IMR-90 (cell line): ENCODE measurements at places on chromosomes 3 and 15. TPM values are rescaled to one million over a fixed set of nuclear protein-coding genes. Genes with fewer than 3 reads are reported as not detected.
A peak's percentile ranks its signal among the peaks of the same experiment; 100 is the strongest.

GRCh38 chr3:152556731-152557254 is 278.1 kb upstream of the P2RY1 start:
- peak; percentile 36 for DNase-seq

Gene FAM107A
- not detected in 2 replicates for total RNA-seq

DNA sequence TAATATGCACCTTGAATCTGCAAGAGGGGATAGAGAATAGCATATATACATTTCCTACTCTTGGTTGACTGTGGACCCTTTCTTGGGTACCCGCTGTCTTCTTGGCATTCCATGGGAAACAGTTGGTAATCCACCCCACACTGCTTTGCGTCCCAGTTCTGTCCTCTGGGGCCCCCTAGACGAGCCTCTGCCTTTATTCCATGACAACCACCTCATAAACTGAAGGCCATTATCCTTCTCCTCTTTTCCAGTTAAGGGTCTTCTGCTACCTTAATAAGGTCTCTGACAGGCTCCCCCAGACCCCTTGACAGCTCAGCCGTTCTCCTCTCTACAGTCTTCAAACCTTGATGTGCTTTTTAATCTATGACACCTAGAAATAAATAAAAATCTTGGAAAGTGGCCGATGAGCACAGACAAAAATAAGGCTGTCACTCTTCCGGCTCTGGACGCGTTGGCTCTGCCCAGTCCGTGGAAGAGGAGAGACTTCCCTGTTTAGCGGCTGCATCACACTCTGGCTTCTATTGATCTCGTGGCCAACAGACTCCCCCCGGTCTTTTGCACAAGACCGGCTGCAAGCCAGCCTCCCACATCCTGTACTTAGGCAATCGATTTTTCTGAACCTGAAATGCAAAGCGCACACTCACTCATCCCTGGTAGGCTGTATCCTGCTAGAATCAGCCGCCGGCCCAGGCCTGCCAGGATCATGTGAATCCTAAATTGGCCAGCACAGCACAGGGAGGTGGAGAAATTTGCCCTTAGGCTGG is 251.0 kb upstream of the TLE3 start:
- no peak for DNase-seq

Gene SNAP23
- total RNA-seq = 36.0 and 72.5 TPM in 2 replicates

- DNase-seq = no peak
Measured at GRCh38 chr3:126742057-126742456, 38.0 kb downstream of the CHCHD6 start.

Gene LRRC3B
- total RNA-seq = not detected in 2 replicates

DNA sequence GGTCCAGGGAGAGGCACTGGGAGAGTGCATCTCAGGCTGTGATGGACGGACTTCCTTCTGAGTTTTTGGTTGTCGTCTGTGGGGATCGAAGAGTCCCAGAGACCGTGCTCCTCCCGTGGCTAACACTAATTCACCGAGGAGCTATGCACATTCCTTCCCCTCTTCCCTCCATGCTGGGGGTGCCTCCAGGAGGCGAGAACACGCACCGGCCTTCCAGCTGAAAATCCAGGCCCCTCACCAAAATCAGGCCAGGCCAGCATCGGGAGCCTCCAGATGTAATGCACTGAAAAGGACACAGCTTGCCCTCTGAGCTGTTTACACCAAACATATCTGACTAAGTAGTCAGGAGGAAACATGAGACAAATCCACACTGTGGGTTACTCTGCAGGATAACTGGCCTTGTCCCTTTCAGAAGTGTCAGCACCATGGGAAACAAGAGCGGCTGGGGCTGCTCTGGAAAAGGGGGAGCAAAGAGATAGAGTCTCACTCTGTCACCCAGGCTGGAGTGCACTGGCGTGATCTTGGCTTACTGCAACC is 5.5 kb downstream of the RNU5B-1 start:
- peak; percentile 75 for DNase-seq

DNA sequence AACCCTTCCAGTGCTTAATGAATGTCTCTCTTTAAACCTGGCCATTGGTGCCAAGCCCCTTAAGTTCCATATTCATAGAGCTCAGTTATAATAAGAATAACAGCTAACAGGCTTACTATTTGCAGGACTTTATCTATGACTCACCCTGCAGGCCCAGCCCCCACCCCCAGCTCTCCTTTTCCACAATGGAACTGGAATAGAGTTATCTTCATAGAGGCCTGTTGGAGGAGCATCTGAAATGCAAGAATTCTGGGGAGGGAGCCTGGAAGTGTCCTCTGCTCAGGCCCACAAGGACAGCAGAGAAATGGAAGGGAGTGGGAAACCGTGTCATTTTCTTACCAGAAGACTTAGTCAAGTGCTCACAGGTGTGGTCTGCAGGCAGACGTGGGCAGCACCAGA is 52.8 kb downstream of the SEMA5B start:
- DNase-seq = peak; percentile 54

Gene ANKRD34C
- not detected in 2 replicates for total RNA-seq

DNA sequence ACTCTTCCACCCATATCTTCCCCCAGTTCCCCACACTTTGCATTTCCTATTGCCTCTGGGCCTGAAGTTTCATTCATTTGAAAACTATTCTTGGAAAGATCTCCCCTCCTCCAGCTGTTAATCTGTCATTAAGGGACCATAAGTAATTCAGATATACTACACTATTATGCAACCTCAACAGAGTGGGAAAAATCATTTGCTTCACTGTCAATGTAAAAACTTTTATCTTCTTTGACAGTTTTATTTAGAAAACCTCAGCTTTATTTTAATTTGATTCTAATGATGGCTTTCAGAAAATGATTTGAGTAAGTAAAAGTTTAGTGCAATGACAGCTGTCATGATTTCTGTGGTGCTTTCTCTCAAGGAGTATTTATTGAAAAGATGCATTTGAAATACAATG is 435.3 kb upstream of the KCNMB2 start:
- no peak for DNase-seq

GRCh38 chr3:106425026-106425425 is 556.2 kb upstream of the CBLB start:
- DNase-seq = peak; percentile 81

DNA sequence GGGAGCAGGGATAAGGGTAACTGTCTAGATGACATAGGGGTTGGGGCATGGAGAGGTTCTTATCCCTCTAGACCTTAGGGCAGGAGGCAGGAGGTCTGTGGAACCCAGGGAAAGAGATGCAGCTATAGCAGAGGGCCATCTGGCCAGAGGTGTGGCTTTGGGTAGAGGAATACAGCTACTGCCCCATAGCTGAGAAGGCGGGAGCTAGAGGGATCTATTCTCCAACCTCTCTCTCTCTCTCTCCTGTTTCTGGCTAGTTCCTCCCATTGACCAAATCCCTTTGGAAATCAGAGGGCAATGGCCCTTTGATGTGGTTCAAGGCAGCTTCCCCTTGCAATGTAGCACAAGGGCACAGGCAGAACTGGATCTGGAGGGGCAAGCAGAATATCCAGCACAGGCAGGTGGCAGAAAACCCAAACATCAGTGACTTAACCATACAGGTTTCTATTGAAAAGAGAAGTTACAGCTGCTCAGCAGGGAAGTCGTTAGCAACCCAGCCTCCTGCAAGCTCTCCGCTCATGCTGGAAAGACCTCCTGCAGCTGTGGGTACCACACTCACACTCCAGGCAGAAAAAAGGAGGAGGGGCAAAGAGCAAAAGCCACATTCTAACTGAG is 22.3 kb upstream of the LMOD3 start:
- no peak for DNase-seq

- DNase-seq = peak; percentile 75
Measured at GRCh38 chr3:153173758-153174516, 11.9 kb downstream of the RAP2B start.

- no peak for DNase-seq
Measured at GRCh38 chr15:80856400-80856799, 77.2 kb downstream of the CEMIP start.

DNA sequence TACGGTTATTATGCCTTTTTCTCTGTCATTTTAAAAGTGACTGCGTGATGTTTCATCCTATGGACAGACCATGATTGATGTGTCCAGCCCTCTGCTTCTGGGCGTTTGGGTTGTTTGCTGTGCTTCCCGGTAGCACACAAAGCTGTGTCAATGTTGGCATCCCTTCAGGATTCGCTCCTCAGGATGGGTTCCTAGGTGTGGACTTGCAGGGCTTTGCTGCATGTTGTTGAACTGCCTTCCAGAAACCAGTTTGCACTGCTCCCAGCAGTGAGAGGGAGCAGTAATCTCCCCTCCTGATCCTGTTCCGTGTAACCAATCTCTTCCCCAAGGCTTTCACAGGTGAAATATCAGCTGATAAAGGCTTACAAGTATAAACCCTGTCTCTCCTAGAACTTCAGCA is 787 bp downstream of the TRPM1 start:
- no peak for DNase-seq

DNA sequence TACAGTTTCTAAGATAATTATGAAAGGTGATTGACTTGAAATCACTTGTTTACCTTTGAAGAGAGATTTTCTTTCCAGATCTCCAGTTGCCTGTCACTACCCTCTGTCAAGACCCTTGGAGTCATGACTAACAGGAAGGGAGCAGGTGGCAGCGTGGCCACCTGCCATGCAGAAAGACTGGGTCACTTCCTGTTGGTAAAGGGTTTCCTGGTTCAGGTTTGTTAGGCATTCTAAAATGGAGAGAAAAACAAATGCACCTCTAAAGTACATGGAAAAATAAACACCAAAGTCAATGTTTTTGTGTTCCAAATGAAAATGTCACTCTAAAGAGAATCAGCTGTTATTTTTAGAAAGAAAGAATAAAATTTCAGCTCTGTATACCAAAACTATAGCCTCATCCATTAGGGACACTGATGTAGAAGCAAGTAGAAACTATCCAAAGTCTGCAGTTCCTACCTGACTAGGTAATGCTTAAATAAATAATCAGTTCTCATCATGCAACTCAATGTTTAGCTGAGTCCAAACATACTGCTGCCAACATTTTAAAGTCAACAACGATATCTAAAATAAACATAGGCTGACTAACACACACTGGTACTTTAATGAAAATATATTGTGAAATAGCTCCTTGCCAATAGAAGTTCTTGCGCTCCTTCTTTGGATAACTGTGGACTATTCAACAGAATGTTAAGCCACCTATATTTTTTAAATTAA is 23.9 kb upstream of the TM4SF1 start:
- DNase-seq = peak; percentile 90

DNA sequence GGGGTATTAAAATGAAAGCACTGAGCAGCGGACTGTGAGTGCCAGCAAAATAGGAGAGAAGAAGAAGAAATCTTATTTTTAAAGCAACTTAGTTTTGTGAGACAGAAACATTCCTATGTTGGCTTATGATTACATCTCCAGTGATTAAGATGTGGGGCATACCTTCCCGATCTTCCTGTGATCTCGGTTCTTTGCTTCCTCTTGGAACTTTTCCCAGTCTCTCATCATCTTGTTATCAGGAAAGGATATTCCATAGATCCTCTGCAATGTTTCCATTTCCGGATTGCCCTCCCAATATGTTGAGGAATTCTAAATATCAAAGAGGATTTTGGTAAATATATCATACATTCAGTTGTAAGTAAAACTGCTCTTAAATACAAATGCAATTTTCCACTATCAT is 22.2 kb downstream of the TARS3 start:
- DNase-seq = no peak

GRCh38 chr15:64809649-64810496 is 15.6 kb downstream of the PIF1 start:
- DNase-seq = peak; percentile 66

- no peak for DNase-seq
Measured at GRCh38 chr15:95520922-95521321, 809.6 kb upstream of the NR2F2 start.

Gene TNIK
- 6.3 and 8.3 TPM in 2 replicates for total RNA-seq

DNA sequence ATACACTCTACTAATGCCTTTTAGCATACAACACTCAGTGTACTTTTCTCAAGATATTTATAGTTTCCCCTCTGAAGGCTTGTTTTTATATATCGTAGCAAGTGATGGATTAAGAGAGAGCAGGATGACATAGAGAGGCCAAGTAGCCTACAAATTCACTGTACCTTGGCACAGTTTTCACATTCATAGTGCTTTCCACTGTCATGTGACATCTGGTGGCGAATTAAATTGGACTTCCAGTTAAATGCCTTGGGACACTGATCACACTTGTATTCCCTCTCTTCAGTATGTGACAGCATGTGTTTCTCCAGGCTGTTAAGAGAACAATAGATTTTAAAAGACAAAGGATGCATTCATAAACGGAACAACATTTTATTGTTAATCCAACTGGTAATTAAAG is 541.1 kb downstream of the MECOM start:
- DNase-seq = no peak

DNA sequence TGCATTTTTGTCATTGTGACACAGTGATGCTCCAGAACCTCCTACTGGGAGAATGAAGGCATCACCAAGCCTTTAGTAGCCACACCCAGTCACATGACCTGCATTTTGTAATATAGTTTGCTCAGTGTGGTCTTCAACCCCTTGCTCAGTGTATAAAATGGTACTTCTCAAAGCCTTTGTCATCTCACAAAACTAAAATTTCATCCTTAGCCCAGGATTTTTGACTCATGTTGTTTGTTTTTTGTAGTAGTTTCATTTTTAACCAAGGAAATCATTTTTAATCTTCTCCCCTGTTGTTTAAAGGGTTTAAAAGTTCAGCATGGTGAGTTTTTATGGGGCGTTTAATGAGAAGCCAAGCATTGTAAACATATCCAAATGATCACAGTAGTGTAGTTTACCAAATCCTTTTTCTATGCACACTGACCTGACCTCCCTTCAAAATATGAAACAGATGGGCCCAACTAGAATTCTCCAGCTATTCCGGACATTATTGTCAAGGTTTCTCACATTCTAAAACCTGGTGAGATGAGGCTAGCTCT is 123.5 kb upstream of the IL12A start:
- DNase-seq = peak; percentile 40

DNA sequence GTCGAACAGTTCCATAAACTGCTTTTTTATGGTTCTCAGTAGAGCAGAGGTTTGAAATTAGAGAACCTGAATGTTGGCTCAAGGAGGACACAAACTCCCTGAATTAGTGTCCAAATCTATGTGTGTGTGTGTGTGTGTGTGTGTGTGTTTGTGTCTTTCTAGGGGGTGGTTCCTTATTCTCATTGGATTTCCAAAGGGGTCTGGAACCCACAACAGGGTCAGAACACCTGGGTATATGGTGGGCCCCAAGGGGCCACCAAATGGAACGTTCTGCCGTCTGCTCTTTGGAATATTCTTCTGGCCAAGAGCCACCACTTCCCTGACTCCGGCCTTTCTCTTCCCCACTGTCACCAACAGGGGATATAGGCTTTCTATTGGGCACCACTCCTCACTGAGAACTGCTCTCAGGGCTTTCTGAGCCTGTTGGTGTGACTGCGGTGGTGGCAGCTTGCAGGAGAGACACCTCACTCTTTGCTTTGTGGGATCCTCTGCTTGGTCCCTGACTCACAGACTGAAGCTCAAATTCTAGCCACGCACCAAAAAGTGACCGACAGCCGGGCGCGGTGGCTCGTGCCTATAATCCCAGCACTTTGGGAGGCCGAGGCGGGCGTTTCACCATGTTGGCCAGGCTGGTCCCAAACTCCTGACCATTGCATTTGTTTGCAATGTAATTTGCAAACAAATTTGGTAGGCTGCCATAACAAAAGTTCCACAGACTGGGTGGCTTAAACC is 47.5 kb upstream of the IDH2 start:
- DNase-seq = no peak

GRCh38 chr3:15268033-15268631 is 62.1 kb downstream of the CAPN7 start:
- DNase-seq = peak; percentile 83
